ENCODE measurements at places on chromosomes 12 and 14.
A peak's percentile ranks its signal among the peaks of the same experiment; 100 is the strongest.

DNA sequence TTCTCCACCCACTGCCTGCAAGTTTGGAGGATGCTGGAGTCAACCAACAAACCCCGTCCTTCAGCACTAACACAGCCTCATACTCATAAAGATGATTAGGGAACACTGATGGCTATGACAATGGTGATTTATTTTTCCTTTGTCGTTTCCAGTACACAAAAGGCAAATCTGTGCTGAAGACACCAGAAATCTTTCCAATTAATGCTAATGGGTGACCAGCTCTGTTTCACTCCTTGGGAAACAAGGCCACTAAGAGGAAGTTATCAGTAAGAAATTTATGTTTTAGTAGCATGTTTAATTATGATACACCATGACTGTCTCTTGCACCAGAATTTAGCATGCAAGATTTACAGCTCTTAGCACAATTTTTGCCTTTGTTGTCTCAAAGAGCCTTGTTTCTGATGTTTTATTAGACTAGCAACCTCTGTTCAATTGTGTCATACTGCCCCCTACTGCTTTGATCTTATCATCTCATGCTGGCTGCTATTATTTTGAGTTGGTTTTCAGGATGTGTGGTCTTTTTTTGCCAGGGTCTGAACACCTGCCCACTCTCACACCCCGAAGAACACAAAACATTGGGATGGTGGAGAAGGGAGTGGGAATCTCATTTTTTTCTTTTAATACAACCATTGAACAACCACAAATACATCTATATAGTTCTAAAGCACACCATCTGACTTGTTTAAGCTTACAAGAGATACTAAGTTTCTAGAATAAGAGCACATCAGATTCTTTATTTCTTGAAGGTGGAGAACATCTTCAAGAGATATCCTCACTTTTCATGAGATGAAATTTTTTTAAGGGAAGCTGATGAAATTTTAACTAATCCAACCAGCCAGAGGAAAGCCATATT, 160.9 kb downstream of the SPTSSA start:
- peak; percentile 17 for DNase-seq

- no peak for DNase-seq
Observed at GRCh38 chr14:93006567-93007051, 83.7 kb downstream of the CHGA start.

GRCh38 chr14:47526591-47527244, 148.7 kb downstream of the MDGA2 start:
- DNase-seq: no peak

GRCh38 chr12:4996714-4997113, 47.0 kb upstream of the KCNA5 start:
- DNase-seq: no peak

GRCh38 chr12:54983536-54984101, 943 bp downstream of the TESPA1 start:
- DNase-seq: no peak

GRCh38 chr14:71932229-71932981, at the start of gene RGS6:
TSS of gene RGS6 (plus strand) at chr14:71932429.
- peak; percentile 59 for DNase-seq

DNA sequence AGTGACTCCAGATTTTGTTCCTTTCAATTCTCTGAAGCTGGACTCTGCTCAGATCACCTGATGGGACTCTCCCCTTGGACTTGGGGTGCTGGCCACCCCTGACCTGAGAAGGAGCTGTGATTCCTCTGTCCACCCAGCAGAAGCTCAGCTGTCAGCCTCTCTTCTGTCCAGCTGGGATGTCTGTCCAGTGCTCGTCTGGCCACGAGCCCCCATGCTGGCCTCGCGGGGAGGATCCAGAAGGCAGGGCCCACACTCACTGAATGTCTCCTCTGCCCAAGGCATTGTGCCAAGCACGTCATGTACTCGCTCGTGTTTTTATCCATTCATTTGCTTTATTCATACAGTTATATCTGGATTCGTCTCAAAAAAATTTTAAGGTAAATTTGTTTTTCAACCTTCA, 14.2 kb upstream of the SLC24A4 start:
- no peak for DNase-seq

DNA sequence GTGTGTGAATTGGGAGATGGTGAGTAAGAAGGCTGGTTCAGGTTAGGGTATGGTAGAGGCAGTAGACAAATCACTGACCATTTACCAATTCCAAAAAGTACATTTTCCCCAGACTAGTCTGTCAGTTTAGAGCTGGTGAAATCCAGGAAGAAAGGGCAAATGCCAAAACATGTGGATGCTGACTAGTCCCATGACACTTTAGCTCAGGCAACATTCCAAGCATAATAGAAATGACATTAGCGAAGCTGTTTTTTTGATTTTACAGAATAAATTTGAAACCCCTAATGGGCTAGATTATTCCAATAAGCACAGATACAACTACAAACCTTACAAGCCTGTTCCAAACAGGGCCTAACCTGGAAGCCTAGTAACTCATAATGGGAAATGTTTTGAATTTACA, 884.2 kb downstream of the FLRT2 start:
- DNase-seq: no peak

DNA sequence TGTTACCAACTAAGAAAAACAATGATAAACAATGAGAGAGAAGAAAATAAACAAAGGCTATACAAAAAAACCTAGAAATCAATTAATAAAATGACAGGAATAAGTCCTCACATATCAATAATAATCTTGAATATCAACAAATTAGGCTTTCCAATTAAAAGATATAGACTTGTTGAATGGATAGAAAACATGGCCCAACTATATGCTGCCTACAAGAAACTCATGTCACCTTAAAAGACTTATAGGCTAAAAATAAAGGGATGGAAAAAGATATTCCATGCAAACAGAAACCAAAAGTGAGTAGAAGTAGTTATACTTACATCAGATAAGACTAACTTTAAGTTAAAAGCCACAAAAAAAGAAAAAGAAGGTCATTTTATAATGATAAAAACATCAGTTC, 183.9 kb downstream of the MYRFL start:
- DNase-seq: no peak

GRCh38 chr14:23294734-23295561, 7.7 kb downstream of the PPP1R3E start:
- peak; percentile 40 for DNase-seq

GRCh38 chr14:61281948-61282275, 774 bp upstream of the TMEM30B start:
- DNase-seq: no peak

- no peak for DNase-seq
Observed at GRCh38 chr12:102833687-102834441, 83.2 kb downstream of the PAH start.

DNA sequence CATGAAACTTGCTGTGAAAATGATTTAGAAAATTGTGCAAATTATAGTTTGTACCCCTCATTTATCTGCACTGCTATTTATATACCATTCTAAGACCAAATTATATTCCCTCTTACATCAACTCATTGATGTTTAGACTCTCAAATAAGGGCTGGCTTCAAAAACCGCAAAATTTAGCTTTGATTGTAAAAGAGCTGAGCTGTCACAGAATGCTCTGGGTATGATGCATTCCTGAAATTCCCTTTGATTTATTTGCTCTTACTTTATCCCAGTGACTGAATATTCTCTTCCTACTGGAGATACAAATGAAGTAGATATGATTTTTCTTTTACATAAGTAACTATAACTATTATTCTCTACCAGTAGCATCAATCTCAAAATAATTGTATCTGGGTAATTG, 78.0 kb upstream of the TMTC2 start:
- no peak for DNase-seq

GRCh38 chr14:52923902-52924575, 26.8 kb downstream of the FERMT2 start:
- no peak for DNase-seq

GRCh38 chr12:117845271-117845904, 123.4 kb downstream of the KSR2 start:
- no peak for DNase-seq

DNA sequence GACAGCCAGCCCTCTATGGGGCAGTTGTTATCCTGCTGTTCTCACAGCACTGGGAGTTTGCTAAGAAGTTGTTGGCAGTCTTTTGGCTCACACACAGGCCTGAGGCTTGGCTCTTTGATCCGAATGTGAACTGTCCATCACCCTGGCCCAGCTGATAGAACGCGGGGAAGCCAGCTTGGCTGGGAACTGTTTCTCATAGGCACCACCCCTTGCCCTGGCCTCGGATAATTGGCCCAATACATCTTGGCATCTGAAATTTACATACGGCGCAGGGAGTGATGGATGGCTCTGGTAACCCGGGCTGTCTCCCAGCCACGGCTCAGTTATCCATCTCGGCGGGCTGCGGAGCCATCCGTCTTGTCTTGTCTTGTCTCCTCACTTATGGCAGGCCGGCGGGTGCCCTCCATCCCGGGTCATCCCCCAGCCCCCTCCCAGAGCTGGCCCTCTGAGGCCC, 164.1 kb downstream of the PHETA1 start:
- DNase-seq: no peak
